NCI-H1048 (cell line): ENCODE measurements at places on chromosomes 1 and 21.
A peak's percentile ranks its signal among the peaks of the same experiment; 100 is the strongest.

DNA sequence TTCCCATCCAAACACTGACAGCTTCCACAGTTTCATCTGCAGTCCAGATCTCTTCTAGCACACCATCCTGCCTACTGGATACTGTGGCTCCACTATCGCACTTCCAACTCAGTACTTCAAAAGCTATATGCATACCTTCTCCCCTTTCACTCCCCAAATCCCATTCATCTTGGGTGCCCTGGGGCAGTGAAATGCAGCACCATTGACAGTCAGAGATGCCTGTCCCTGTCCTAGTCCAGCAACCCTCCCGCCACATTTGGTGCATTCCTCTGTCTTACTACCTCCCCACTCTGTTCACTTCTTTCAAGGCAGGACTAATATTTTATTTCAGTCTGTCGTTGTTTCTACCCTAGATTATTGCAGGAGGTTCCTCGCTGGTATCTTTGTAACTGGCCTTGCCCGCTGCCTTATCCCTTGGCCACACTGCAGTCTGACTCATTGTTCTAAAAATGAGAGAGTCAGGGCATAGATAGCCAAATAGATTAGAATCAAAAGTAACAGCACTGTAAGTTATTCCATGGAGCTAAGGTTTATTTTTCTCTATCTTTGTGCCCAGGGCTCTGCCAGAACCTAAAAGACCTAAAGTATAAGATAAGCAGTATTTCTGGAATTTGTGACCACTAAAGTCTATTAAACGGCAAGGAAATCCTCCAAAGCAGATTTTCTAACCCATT lies 96.7 kb downstream of the ESRRG start:
- no peak for DNase-seq

GRCh38 chr1:93766451-93766850 lies 84.8 kb upstream of the BCAR3 start:
- DNase-seq: no peak

GRCh38 chr1:213120961-213121360 lies 69.9 kb downstream of the RPS6KC1 start:
- DNase-seq: no peak

- DNase-seq: no peak
Measured at GRCh38 chr21:45297329-45297728, 9.6 kb upstream of the POFUT2 start.

- DNase-seq: no peak
Measured at GRCh38 chr21:14911351-14911750, 153.4 kb downstream of the NRIP1 start.

- DNase-seq: no peak
Measured at GRCh38 chr1:25167269-25168192, 64.8 kb downstream of the SYF2 start.

GRCh38 chr1:67919274-67920072 lies 86.2 kb upstream of the GNG12 start:
- DNase-seq: no peak

DNA sequence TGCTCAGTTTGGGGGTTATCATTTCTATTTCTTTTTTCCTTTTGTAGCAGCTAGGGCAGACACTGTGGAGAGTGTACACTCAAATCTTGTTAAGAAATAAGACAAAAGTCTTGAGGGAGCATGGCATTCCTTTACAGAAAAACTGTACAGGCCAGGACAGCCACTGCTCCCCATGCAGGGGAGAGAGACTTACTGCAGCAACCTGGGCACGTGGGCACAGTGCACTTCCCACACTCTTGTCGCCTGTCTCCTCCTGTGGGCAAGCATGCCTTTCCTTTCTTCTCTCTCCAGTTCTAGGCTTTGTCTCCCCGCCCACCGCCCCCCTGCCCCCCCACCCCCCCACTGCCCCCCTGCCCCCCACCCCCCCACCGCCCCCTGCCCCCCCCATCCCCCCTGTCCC lies 51.9 kb downstream of the PHC2 start:
- no peak for DNase-seq

DNA sequence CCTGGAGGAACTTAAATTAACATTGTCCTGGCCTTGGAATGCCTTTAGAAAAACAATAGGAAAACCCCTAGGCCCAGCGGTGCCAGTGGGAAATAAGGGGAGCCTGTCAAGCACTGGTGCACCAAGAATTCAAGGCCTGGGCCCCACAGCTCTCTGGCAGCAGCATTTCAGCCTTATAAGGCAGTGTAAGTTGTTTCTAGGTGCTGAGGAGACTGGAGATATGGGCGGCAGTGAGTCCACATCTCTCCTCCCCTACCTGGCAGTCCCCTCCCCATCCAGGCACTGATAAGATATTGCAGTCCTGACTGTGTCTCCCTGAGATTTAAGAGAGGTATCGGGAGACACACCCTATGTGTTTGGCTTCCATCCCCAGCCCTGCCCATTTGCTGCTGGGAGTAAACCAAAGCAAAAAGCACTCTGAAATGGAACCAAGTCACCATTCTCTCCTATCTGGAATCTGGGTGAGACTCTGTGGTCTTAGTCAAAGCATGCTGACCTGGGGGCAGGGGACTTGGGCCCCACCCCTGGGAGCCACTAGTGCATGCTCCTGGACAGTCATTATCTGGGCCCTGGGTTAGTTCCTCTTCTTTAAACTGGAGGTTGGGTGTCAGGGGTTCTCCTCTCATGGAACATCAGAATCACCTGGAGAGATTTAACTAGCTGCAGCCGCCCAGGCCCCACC lies 30.5 kb downstream of the DEGS1 start:
- DNase-seq: no peak

GRCh38 chr1:228996281-228996680 lies 261.0 kb downstream of the RHOU start:
- DNase-seq: no peak

- no peak for DNase-seq
Measured at GRCh38 chr1:17230106-17230505, 18.8 kb upstream of the PADI3 start.

DNA sequence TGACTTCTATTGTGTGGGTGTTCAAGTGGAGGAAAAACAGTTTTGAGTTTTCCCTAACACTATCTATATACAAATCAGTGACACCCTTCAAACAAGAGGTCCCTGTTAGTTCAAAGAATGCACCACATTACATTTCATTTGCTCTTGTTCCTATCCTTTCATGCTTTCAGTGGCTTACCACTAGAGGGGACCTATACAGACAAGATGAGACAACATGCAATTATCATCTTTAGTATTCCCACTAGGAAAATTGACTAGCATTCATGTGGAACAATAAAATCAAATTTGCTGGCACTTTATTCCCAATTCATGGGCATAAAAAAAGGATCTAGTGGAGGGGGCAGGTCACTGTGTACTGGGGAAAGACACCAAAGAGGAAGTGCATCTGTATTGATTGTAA lies 13.3 kb upstream of the SIPA1L2 start:
- DNase-seq: no peak

DNA sequence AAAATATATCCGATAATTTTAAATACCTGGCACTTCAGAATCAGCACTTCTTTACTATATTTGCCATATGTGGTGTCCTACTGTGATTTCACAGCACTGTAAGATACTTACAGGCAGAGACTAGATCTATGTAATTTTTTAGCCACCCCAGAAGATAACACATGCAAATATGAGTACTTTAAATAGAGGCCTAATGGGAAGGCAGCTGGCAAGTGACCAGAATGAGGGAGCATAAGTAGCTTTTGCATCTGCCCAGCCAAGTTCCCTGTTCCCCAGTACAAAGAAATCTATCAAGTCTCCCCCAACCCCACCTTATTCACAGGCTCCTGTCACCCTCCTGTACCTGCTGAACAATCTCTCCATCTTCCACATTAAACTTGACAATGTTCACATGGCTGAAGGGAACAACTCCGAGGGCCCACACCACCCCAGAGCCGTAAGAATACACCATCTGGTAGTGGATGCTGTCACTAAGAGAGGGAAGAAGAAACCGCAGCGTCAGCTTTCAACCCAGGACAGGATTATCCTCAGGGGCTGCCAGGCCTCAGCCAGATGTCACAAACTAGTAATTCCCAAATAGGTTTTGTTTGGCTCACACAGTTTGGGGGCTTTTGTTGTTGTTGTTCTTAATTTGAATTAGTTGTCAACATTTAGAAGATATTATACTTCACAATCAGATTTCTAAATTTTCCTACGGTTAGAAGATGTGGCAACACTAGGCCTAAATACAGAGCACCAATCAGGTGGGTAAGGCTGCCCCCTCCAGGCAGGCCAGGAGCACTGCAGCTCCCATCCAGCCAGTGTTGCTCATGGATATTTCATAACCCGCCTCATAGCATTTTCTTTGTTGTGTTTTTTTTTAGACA lies 10.4 kb downstream of the EMC1 start:
- DNase-seq: no peak

GRCh38 chr1:227887697-227888403 lies 59.9 kb downstream of the WNT9A start:
- no peak for DNase-seq

GRCh38 chr1:43509007-43509739 lies 21.5 kb upstream of the PTPRF start:
- no peak for DNase-seq

GRCh38 chr1:15946571-15947381 lies 29.1 kb downstream of the ZBTB17 start:
- DNase-seq: no peak

DNA sequence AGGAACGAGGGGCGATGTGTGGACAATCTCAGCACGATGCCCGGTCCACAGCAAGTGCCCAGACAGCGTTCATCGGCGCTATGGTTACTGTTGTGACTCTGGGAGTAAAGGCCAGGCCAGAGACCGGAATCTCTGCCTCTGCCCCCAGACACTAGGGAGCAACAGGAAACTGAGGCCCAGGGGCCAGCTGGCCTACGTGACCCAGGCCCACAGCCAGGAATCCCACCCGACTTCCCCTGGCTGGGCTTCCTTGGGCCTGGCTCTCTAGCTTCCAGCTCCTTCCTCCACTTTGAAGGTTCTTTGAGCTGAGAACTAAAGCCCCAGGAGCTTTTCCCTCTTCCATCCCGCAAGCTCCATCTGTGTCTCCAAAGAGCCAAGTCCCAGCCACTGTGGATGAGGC lies 4.6 kb downstream of the LRP8 start:
- no peak for DNase-seq

GRCh38 chr1:229098903-229099578 lies 171.9 kb upstream of the RAB4A start:
- no peak for DNase-seq

DNA sequence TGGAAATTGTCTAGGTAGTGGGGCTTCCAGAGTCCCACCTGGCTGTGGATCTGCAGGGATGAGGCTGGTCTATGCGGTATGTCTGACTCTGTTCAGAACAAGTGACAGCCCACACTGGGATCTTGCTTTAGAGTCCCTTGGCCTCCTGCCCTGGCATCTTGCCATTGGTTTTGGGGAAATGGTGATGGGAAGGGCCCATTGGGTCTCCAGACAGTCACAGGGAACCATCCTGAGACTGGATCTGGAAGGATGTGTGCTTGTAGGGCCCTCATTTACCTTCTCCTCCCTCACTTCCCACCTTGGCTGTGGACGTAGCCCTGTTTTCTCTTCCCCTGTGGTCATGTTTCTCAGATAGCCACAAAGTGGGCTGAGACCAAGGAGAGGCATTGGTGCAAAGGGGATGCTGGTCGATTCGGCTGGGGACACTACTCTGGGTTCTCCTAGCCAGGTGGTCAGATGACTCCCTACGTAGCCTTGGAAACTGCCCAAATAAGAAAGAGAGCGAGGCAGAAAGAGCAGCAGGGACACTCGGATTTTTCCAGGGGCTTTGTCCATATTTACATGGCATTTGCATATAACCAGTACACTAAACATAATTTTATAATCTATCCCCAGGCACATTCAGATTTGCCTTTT lies 15.1 kb downstream of the SOX13 start:
- peak; percentile 96 for DNase-seq

DNA sequence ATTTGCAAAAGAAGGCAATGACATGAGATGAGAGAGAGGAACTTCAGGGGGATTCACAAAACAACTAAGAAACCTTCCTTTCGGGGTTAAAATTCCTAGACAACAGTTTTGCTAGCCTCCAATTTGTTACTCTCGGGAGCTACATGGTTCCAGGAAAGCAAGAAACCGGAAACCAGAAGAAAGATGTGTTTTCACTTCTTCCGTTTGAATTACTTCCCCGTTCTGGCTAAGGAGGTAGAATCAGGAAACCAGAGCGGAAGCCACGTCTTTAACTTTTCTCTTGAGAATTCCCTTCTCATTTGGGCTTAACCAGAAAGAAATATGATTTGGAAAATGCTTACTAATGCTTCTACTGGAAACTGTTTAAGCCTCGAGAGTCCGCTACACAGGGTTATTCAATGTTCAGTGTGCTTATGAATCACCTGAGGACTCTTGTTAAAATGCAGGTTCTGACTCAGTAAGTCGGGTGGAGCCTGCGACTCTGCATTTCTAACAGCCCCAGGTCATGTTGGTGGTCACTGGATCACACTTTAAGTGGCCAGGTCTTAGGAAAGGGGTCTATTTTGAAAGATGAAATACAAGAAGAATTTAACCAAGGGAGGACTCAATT lies 43.5 kb upstream of the MCOLN3 start:
- DNase-seq: no peak

DNA sequence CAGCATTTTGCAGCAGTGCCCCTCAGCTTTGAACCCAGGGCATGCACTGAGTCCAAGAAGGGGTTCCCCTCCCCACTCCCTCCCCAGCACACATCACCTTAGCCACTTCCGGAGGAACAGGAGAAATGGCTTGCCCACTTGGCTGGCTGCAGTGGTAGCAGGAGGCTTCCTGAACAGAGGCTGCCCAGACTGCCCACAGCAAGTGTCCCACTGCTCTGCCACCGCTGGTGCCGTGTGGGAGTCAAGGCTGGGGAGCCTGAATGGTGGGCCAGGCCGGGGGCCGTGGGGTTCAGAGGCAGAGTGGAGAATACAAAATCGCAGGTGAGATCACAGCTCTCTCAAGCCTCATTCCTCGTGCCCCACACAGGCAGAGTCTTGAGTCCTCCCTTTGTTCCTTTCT lies 34.5 kb downstream of the CD247 start:
- DNase-seq: no peak

- DNase-seq: no peak
Measured at GRCh38 chr1:88976235-88976634, 16.2 kb downstream of the KYAT3 start.

DNA sequence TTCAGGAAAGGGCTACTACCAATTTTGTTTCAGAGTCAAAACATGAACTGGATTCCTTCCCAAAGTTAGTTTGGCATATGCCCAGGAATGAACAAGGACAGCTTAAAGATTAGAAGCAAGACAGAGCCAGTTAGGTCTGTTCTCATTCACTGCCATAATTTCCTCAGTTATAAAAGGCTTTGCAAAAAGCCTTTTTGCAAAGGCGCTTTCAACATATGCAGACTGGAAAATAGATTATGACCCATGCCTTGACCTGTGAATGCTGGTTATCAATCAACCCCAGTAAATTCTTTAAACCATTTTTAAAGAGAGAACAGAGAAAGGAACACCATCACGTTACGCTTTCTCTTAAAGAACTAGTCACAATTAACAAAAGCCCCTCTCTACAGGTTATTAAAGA lies 1.7 kb upstream of the FRRS1 start:
- DNase-seq: no peak

DNA sequence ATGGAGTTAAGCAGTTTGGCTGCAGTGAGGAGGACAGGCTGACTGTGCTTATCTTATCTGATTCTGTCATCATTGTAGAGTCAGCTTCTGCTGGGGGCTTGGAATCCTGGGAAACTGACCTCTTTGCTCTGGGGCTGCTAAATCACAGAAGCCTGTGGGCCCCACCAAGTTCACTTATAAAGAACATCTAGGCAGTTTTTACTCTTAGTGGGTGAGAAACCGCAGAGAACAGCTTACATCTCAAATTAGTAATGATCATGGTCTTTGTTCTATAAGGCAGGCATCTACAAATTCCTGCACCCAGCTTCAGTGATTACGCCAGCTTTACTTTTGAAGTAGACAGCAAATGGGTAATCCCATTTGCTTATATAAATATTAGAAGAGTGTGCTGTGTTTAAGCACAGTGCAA lies 75.7 kb downstream of the ZC3H11B start:
- no peak for DNase-seq
